BE2C (cell line): ENCODE measurements at places on chromosomes 1 and 21.
A peak's percentile ranks its signal among the peaks of the same experiment; 100 is the strongest.

GRCh38 chr1:201024625-201024998, 1.1 kb upstream of the KIF21B start:
- DNase-seq = no peak

GRCh38 chr21:26165331-26165730, 5.2 kb downstream of the APP start:
- no peak for DNase-seq

- no peak for DNase-seq
Observed at GRCh38 chr1:224589006-224589405, 27.1 kb upstream of the CNIH3 start.

DNA sequence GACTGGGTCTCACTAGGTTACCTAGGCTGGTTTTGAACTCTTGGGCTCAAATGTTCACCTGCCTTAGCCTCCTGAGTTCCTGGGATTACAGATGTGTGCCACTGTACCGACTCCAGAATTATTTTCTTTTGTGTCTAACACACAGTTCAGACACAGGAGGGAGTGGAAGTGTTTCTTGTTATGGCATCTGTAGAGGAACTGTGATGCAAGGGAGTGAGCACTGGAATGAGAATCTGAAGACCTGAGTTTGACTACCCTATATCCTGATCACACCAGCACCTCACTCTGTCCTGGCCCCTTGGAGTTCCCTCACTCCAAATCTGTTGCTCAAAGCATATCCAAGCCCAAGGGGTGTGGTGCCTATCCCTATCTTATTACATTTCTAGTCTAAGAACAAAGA, 15.2 kb downstream of the OPTC start:
- DNase-seq = no peak

DNA sequence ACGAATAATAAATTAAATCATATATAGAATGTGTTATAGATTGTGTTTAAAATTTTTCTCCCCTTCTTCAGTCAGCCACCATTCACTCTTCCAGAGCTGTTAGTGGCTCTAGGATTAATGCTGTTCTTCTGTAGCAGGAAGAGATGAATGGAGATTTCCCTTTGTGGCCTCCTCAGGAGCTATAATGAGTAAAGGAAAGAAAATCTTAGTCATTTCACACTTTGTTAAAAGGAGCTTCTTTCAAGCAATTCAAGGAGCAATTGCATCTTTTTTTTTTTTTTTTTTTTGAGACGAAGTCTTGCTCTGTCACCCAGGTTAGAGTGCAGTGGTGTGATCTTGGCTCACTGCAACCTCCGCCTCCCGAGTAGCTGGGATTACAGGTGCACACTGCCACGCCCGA, 23.7 kb upstream of the TMCO2 start:
- no peak for DNase-seq

GRCh38 chr1:200130552-200130951, 103.0 kb downstream of the NR5A2 start:
- no peak for DNase-seq

DNA sequence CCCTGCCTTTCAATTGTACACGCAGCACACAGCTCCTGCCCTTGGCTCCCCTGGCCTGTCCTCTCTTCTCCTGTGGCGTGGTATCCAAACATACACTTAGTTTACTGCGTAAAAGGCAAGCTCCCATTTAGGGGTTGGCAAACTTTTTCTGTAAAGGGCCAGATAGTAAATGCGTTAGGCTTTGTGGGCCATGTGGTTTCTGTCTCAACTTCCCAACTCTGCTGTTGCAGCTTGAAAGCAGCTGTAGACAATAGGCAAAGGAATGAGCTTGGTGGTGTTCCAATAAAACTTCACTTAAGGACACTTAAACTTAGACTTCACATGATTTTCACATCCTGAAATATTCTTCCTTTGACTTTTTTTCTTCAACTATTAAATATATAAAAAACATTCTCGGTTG, 63.3 kb downstream of the RHOU start:
- no peak for DNase-seq

- DNase-seq = peak; percentile 85
Observed at GRCh38 chr1:154878371-154879037, 8.4 kb upstream of the KCNN3 start.

DNA sequence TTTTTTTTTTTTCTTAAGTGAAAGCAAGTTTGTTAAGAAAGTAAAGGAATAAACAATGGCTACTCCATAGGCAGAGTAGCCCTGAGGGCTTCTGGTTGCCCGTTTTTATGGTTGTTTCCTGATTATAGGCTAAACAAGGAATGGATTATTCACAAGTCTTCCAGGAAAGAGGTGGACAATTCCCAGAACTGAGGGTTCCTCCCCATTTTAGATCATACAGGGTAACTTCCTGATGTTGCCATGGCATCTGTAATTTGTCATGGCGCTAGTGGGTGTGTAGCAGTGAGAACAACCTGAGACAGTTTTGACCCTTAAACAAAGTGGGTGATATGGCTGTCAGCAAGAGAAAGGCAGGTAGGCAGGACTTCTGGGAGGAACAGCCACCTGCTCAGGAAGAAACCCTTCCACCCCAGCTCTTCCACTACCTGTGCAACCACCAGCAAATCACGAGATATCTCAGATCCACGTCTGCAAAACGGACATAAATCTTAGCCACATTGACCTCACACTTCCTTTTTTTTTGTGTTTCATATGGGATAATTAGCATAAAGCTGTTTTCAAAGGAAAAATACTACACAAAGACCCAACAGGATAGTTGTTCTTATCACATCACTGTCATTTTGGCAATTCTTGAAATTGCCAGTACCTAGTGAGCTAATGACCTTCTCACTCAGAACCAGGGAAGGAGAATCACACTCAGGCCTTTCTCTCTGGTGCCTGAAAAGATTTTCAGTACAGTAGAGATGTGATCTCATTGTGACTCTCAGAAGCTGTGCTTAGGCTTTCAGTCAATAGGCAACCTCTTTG, 34.8 kb upstream of the DUSP10 start:
- DNase-seq = no peak
